Myometrial cell (primary cell): ENCODE measurements at places on chromosomes 7 and 10. TPM values are rescaled to one million over a fixed set of nuclear protein-coding genes. Genes with fewer than 3 reads are reported as not detected.

Gene HOXA1
- total RNA-seq: 1.7 and 2.1 TPM in 2 replicates

Gene NUTM2E
- total RNA-seq: not detected in 2 replicates

Gene PRLHR
- not detected in 2 replicates for total RNA-seq

Gene ZNF273
- 1.9 and 4.9 TPM in 2 replicates for total RNA-seq

Gene TEX47
- total RNA-seq: not detected in 2 replicates

Gene MPP7
- under 0.01 and 2.3 TPM in 2 replicates for total RNA-seq

Gene OPALIN
- not detected in 2 replicates for total RNA-seq

Gene AMPH
- under 0.01 and 0.58 TPM in 2 replicates for total RNA-seq

Gene UFSP1
- 11.2 and 14.7 TPM in 2 replicates for total RNA-seq

Gene HOXA5
- 1.7 and 6.2 TPM in 2 replicates for total RNA-seq

Gene PAX4
- not detected in 2 replicates for total RNA-seq

Gene PRPS1L1
- total RNA-seq: not detected in 2 replicates

Gene RBM20
- under 0.01 TPM in 2 replicates for total RNA-seq
